ENCODE measurements at places on chromosomes 2 and 18. TPM values are rescaled to one million over a fixed set of nuclear protein-coding genes. Genes with fewer than 3 reads are reported as not detected.
A peak's percentile ranks its signal among the peaks of the same experiment; 100 is the strongest.

- H3K27ac ChIP-seq = no peak overlapping the region
- no peaks in the 10 kb centered on the region for H3K36me3 ChIP-seq
- no peaks in the 10 kb centered on the region for H3K4me1 ChIP-seq
- DNase-seq = no peak
- H3K27me3 ChIP-seq = no peaks in the 10 kb centered on the region
- no peak overlapping the region for H3K4me3 ChIP-seq
These were observed 279.1 kb downstream of the ZEB2 start for GRCh38 chr2:144240656-144241339.

GRCh38 chr18:41071826-41072225 lies 883.2 kb upstream of the PIK3C3 start:
- H3K27me3 ChIP-seq = no peaks in the 10 kb centered on the region
- no peak overlapping the region for H3K27ac ChIP-seq
- H3K36me3 ChIP-seq = no peaks in the 10 kb centered on the region

The BOD1L2 gene
- polyA plus RNA-seq = not detected

- no peaks in the 10 kb centered on the region for H3K4me1 ChIP-seq
- no peak overlapping the region for H3K4me3 ChIP-seq
- no peaks in the 10 kb centered on the region for H3K27me3 ChIP-seq
- DNase-seq = no peak
- no peak overlapping the region for H3K27ac ChIP-seq
These were observed 22.0 kb downstream of the NPPC start for GRCh38 chr2:231904161-231904611.

GRCh38 chr18:79964330-79965118 lies at the start of gene HSBP1L1:
HSBP1L1 (plus strand) TSS chr18:79964643; CDS start chr18:79964736, 93 bp downstream.
- no peaks in the 10 kb centered on the region for H3K36me3 ChIP-seq
- DNase-seq = peak; percentile 81
- H3K4me1 ChIP-seq = peaks cover 28% of the 10 kb centered on the region
- H3K4me3 ChIP-seq = peak within 1 kb of the TSS; percentile 87
- peak within 1 kb of the TSS; percentile 68 for H3K27ac ChIP-seq

GRCh38 chr2:196566961-196567666 lies 72.4 kb upstream of the CCDC150 start:
- H3K27ac ChIP-seq = no peak overlapping the region
- H3K4me3 ChIP-seq = no peak overlapping the region
- no peaks in the 10 kb centered on the region for H3K36me3 ChIP-seq
- no peaks in the 10 kb centered on the region for H3K4me1 ChIP-seq
- DNase-seq = peak; percentile 34

DNA sequence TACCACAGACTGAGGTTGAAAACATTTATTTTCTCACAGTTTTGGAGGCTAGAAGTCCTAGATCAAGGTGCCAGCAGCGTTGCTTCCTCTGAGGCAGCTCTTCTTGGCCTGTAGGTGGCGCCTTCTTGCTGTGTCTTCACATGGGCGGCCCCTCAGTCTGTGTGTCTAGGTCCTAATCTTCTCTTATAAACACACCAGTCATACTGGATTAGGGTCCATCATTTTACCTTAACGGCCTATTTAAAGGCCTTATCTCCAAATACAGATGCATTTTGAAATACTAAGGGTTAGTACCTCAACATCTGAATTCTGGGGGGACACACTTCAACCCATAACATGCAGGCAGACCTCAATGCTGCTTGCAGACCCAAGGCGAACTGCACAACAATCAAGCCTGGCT lies 4.4 kb upstream of the RMC1 start:
- no peak overlapping the region for H3K27ac ChIP-seq
- peaks cover 6% of the 10 kb centered on the region for H3K4me1 ChIP-seq
- DNase-seq = peak; percentile 92

DNA sequence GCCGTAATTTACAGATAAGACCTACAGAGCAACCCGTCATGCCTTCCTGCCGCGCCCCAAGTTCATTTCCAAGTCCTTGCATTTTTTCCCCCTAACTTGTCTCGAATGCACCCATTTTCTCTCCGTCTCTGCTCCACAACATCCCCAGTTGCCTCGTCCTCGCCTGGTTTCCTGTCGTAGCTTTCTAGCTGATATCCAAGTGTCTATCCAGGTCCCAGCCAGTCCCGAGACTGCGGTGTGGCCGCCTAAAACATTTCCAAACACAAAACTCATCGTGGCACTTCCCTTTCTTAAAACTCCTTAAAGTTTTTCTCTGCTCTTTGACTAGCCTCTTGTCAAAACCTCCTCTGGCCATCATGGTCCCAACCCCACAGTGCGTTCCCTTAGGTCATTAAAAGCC lies 1.2 kb upstream of the BARD1 start:
- peak overlapping the region; percentile 92 for H3K4me3 ChIP-seq
- peak overlapping the region; percentile 51 for H3K27ac ChIP-seq
- DNase-seq = peak; percentile 46
- H3K4me1 ChIP-seq = peaks cover 12% of the 10 kb centered on the region

DNA sequence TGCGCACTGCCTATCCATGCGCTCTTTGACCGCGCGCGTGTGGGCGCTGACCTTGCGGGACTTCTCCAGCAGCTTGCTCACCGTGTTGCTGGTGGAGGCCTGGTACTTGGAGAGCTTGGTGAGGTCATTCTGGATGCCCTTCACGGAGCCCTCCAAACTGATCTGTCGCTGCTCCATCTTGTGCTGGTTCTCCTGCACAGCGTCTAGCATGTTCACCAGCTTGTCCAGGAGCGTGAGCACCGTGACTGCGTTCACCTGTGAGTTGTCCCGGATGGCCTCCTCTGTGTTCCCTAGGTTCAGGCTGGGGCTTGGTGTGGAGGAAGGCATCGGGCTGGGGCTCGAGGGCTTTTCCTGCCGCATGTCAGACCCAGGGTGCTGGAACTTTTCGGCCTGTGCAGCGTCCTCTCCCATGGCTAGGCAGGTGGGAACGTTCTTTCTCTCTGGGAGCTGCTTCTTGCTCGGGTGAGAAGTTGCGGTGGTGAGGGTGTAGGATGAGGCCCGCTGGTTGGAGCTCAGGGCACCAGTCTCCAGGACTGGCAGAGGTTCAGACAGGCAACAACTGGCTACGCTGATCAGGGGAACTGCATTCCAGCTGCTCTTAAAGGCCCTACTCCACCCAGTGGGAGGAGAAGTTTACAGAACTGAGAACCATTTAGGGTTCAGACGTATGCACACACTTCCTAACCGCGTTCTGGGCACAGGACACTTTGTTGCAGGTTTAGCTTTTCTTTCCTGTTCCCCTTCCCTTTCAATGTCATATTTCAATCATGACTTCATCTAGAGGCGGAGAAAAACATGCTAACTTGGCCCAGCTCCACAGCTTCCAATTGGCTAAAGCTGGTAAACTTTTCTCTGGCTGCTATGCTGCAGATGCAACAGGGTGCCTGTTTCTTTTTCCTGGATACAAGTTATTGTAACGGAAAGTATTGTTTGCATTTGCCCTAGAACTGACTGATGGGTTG lies at the start of gene CAVIN2:
TSS of gene CAVIN2 (minus strand) at position 574 of the 962 bp plus-strand sequence. CDS start at position 411, 163 bp downstream.
- peak; percentile 76 for DNase-seq
- H3K27me3 ChIP-seq = no peaks in the 10 kb centered on the region
- H3K4me3 ChIP-seq = peak within 1 kb of the TSS; percentile 35

All from GM23248 (cell line).